ENCODE measurements at places on chromosomes 5 and 9.

DNA sequence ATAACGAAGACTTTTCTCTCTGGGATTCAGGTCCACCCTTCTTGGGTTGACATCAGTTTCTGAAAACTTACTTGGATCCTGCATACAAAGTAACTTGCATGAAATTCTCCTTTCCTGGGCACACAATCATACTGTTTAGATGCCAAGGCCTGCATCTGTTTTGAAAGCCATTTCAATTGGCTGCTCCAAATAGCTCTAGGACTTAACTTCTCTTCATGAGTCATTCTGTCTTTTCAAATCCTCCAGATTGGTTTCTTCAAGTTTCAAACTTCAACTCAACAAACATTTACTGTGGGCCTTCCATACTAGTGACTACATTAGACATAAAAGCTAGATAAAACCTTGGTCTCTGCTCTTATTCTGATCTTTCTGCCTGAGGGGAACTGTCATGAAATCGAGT is 54.8 kb upstream of the HMHB1 start:
- no peak for DNase-seq

- no peak for DNase-seq
Measured at GRCh38 chr9:112556497-112557442, 70.1 kb downstream of the KIAA1958 start.

GRCh38 chr5:91532281-91532680 is 149.2 kb upstream of the ARRDC3 start:
- DNase-seq, result no peak

DNA sequence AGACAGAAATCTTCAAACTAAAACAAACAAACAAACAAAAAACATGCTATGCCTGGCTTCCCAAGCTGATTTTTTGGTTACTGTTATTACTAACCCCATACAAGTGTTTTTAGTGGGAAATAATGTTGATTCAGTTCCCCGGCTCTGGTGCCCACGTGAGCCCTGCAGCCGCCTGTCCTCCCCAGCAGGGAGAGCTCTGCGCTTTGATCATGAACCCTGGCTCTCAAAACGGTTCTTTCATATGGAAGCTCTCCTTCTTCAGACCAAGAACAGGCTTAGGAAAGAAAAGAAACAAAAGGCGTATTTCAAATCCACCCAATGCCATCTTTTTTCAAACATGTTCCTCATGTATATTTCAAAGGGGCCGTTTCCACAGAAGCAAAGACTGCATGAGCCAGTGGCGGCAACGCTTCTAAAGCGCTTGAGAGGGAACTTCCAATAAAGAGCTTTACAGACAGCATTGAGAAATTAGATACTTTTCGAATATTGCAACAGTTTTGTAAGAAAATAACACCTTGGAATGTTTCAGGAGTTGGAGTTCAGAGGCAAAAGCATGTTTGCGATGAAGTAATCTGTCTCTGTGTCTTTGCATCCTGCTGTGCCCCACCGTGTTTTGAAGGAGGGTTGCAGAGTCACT is 74.8 kb downstream of the ICE1 start:
- peak; percentile 18 for DNase-seq

DNA sequence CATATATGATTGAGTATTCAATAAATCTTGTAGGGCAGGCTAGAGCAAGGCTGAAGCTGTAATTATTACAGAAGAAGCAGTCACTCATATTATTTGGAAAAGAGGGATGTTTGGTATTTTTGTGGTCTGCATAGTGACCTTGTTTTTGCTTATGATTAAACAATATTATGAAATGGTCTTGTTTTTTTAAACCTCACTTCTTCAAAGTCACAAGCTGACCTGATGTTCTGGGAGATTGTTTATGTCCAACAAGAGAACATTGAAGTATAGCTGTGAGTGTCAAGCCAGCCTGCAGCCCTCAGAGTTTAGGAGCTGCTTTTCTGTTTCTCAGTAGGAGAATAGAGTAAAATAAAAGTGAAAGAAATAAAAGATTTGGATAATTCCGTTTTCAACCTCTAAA is 342.2 kb downstream of the LRRC70 start:
- no peak for DNase-seq

DNA sequence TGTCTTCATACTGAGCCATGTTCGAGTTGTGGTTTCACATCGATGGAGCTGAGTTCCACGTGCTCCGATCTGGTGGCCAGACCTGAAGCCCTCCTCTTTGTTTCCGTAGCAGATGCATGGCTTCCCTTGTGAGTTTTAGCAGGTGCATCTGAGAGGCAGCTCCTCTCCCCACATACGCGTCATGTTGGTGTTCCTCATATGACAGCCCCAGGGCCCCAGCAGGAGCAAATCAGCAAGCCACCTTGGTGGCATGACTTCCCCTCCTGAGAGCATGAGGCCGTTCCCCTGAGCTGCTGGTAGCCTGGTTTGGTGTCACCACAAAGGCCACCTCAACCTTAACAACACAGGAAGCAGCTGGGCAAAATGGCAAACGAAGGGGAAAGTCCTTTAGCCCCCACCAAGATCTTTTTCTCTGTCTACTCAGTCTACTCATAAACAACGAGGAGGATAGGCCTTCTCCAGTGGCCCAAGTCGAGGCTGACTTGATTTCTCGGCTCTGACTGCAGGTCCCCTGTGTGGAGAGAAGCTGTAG is 5.9 kb downstream of the CYFIP2 start:
- peak; percentile 71 for DNase-seq

GRCh38 chr5:147732291-147732883 is 50.1 kb downstream of the JAKMIP2 start:
- DNase-seq, result no peak

DNA sequence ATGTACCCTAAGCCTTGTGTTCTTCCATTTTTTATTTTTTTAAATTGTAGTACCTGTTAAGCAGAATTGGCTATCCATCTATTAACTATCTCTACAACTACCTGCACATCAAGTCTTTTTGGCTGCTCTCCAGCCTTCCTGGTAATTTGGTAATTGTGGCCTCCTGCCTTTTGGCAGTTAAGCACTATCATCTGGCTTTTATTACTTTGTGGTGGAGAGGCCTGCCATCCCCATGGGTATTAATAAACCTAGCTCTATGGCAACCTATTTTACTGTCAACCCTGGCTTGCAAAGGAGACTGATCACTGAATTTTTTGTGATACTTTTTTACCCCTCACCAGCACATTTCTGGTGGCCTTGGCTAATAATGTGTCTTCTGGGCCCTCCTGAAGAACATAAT is 20.5 kb downstream of the SELENOP start:
- DNase-seq, result no peak

- no peak for DNase-seq
Measured at GRCh38 chr5:7078901-7079300, 317.0 kb upstream of the ADCY2 start.

- peak; percentile 46 for DNase-seq
Measured at GRCh38 chr9:104868687-104869404, 59.1 kb downstream of the ABCA1 start.

DNA sequence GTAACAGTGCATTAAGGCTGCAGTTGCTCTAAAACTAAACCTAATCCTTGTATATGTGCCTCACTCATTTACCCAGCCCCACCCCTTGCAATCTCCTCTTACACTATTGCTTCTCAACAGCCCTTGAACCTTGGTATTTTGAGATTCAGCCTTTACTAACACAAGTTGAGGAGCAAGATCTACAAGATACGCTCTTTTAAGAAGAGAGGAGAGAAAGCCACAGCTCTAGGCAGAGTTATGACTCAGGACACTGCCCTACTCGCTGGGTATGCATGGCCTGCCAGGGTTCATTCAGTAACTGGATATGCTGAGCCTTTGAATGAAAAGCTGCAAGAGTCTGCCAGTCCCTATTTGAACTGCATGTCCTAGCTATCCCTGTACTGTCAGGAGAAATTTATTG is 219.5 kb downstream of the PCSK5 start:
- DNase-seq, result no peak

GRCh38 chr5:167247816-167248215 is 1043.6 kb upstream of the WWC1 start:
- DNase-seq, result no peak

DNA sequence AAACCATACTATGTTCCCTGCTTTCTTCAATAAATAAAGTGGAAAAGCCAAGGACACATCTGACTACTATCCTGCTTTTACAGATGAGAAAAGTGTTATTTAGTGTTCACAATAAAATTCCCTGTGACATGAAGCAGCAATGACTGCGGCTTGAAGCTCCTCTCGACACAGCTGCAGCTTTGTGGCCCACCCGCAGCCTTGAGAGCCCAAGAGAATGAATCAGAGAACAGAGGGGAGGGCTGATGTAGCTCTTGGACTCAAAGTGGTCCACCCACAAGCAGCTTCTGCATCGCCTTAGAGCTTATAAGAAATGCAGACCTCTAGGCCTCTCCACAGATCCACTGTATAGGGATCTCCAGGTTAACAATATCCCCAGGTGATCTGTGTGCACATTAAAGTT is 181.3 kb upstream of the GNA14 start:
- no peak for DNase-seq

GRCh38 chr5:40093550-40093949 is 586.2 kb upstream of the PTGER4 start:
- no peak for DNase-seq

GRCh38 chr5:113612060-113612496 is 98.6 kb downstream of the YTHDC2 start:
- no peak for DNase-seq

Measured in transverse colon (tissue), 4 donors.